Naive thymus-derived CD4-positive, alpha-beta T cell (primary cell): ENCODE measurements at places on chromosomes 4 and X.

DNA sequence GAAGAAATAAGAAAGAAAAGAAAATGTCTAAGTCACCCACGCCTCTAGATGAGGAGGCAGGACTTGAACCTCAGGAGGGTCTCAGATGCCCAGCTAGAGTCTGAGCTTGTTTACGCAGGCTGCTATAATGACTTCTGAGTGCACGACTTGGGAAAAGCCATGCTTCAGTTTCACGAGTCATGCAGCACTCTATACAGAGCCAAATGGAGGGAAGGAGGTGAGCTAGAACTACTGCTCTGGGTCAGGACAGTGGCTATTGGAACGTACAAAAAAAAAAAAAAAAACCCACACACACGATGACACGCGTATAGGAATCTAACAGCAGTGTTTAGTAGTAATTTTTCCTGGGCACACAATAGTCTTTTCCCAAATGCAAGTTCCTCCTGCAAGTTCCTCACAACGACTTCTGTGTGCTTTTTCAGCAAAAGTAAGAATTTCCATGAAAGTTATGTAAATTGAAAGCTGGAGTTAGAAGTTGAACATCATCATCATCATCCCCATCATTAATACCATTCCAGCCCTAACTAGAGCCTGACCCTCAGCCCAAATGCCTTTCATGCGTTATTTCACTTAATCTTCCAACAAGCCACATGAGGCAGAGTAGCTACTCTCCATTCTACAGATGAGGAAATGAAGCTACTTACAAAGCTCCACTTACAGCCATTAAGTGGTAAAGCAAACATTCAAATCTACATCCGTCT lies 36.6 kb downstream of the IRF2 start:
- no peak for DNase-seq

GRCh38 chr4:52241916-52242315 lies 190.8 kb downstream of the SPATA18 start:
- no peak for DNase-seq

GRCh38 chr4:183540410-183541009 lies 35.7 kb downstream of the ING2 start:
- DNase-seq, result no peak

DNA sequence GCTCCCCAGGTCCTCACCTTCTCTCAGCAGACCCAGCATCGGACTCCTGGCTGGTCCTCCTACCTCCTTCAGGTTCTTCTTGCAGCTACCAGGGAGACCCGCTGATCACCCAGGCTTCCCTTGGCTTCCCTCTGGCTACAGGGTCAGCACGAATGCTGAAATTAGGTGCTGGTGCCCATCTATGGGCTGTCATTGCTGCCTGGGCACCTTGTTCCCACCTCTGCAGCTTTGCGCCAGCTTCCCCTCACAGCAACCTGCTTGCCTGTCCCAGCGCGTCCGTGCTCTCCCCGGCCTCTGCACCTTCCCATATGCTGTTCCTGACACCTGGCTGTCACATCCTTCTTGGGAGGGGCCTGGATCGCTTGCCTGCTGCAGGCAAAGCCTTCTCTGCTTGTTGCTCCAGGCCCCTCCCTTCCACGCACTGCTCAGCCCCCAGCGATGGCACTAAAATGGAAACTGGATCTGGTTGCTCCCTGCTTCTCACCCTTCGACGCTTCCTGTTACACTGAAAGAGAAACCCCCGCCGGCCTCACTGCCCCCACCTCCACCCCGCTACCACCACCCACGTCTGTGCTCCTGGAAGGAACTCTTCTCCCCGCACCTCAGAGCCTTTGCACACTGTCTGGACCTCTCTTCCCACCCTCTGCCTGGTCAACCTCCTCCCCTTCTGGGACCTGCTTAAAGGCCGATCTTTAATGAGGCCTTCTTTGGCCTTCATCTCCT lies 22.2 kb downstream of the C4orf50 start:
- DNase-seq, result no peak

- no peak for DNase-seq
Measured at GRCh38 chrX:70166601-70167590, 10.4 kb upstream of the DGAT2L6 start.

- no peak for DNase-seq
Measured at GRCh38 chrX:42602566-42602965, 175.4 kb downstream of the PPP1R2C start.

- DNase-seq, result no peak
Measured at GRCh38 chrX:75596178-75596577, 73.3 kb upstream of the ZDHHC15 start.

- no peak for DNase-seq
Measured at GRCh38 chr4:117156806-117157205, 71.4 kb upstream of the TRAM1L1 start.

DNA sequence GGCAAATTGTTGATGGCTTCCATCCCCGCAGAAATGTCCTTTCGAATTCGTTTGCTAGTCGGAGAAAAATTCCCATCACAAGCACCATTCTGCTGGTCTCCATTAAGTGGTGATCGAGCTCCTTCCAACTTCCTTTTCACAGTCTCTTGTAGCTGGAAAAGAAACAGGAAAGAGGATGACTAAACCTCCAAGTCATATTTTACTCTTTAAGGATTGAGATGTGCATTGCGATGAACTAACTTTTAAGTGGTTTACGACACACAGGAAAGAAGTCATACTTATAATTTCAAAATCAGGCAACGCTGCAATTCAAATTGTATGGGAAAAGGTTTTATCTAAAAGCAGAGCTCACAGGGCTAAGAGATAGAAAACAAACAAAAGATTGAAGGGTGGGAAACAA lies 225.2 kb downstream of the MGST2 start:
- no peak for DNase-seq

DNA sequence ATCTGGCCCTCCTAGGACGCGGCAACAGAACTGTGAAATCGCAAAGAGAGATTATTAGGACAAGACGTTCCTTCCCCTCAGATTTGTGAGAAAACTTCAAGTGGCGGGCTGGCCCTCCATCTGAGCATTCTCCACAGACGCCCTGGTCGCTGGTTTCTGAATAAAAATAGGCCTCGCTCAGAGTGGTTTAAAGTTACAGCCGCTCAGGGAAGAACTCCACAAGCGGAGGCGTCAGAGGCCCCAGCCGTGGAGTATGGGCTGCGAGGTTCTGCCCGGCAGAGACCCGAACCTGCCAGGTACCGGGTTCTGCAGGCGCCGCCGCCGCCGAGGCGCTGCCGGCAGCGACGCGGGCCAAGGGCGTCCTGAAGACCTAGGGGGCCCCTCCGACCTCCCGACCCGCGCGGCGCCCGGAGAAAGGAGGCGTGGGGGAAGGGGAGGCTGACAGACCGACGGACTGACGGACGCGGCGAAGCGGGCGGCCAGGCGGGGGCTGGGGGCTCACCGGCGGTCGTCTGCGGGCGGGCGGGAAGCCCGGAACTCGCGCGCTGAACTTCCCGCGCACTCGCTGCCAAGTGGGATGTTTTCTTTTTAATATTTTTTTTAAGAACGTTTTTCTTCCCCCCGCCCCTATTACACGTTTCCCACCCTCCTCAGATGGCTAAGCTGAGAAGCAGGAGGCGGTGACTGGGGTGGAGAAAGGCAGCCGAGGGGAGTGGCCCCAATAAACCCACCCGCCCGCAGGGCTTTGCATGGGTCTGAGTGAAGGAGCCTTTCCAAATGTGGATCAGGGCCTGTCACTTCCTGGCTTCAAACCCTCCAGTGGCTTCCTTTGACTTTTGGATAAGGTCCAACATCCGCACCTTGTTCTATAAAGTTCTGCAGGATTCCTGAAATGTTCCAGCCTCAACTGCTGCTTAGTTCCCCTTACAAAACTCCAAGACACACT lies at the start of gene PABPC4L:
Gene PABPC4L, minus strand, starts transcription at position 574 of the 946 bp plus-strand sequence. CDS start 770 bp downstream, outside the sequence.
- DNase-seq, result no peak

DNA sequence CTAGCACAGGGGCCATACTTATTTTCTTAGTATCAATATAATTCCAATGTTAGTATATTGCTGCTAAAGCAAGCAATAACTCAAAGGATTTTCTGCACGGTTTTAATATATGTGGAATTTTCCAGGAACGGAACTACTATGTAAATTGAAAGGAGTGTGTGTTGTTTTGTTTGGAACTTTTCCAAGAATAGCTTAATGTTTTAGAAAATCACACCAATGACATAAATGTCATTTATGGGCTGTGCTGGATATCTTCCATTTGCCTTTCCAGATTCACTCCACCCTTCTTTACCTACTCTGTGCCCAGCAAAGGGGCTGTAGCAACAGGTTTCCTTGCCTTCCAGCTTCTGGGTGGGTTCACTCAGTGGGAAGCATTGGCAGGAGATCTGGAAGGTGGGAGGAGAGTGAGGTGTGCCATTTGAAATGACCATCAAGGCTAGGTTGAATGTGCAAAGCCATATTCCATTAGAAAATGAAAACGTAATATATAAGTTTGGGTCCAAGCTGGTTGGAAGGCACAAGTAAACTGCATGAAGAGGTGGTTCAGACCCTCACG lies 25.2 kb upstream of the ZFX start:
- no peak for DNase-seq

DNA sequence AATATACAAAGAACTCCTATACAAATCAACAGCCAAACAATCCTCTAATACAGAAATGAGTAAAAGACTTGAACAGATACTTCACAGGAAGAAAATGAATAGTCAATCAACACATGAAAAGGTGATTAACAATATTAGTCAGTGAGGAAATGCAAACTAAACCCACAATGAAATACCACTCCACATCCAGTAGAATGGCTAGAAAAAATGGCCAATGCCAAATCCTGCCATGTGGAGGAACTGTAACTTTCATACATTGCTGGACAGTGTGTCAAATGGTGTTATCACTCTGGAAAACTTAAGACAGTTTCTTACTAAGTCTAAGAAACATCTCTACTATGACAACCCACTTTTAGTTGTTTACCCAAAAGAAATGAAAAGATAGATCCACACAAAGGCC lies 59.5 kb downstream of the NSG1 start:
- DNase-seq, result no peak

GRCh38 chr4:104726002-104726401 lies 231.3 kb upstream of the CXXC4 start:
- no peak for DNase-seq

GRCh38 chrX:40414335-40414734 lies 166.4 kb upstream of the ATP6AP2 start:
- no peak for DNase-seq
